ENCODE measurements at places on chromosomes 16 and 17.
A peak's percentile ranks its signal among the peaks of the same experiment; 100 is the strongest.

GRCh38 chr17:61018938-61019337, 341.3 kb downstream of the BCAS3 start:
- DNase-seq, result no peak

DNA sequence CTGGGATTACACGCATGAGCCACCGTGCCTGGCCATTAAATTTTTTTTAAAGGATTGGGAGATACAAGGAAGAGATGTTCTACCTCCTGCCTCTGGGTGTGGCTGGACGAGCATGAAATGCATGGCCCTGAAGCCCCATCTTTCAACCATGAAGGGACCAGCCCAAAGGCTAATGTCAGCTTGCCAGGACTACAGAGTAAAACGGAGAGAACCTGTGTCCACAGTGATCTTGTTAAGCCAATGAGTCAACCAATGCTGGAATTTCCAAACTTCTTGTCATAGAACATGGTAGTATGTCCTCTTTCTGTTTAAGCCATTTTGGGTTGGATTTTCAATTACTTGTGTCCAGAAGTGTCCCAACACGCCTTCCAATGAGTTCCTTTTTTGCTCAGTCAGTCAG, 71.3 kb downstream of the RTN4RL1 start:
- no peak for DNase-seq

GRCh38 chr17:57889892-57890856, 40.3 kb upstream of the MRPS23 start:
- DNase-seq, result peak; percentile 55

- DNase-seq, result no peak
These were observed 46.1 kb downstream of the DCUN1D3 start for GRCh38 chr16:20853981-20854620.

GRCh38 chr17:81067391-81067811, 32.5 kb downstream of the BAIAP2 start:
- no peak for DNase-seq

Data from Calu3 (cell line).